ENCODE measurements at places on chromosomes 1 and 21.

DNA sequence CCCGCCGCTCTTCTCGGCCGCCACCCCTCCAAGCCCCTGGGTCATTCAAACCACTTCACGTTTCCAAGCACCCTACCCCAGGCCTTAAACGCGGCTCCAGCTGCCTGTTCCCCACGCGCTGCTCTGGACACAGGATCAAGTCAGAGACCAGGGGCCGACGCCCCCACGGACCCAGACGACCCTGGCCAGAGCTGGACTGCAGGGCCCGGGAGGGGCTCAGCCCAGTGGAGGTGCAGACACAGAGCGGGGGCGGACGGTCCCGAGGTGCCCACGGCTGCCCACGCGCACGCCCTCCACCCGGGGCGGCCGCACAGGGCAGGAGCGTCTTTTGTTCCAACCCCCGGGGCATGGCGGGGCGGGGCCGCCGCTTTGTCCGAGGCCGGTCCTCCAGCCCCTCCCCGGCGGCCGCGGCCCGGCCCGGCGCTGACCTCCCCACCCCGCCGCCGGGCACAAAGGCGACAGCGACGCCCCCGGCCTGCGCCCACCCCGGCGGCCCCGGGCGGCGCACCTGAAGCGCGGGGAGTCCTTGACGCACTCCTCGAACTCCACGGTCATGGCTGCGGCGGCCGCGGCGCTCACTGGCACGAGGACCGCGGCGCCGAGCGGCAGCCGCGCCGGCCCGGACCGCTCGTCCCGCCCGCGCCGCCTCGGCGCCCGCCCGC lies 338 bp downstream of the ACAP3 start:
- no peak for DNase-seq

- DNase-seq, result no peak
These were observed 18.4 kb upstream of the F3 start for GRCh38 chr1:94559921-94560320.

DNA sequence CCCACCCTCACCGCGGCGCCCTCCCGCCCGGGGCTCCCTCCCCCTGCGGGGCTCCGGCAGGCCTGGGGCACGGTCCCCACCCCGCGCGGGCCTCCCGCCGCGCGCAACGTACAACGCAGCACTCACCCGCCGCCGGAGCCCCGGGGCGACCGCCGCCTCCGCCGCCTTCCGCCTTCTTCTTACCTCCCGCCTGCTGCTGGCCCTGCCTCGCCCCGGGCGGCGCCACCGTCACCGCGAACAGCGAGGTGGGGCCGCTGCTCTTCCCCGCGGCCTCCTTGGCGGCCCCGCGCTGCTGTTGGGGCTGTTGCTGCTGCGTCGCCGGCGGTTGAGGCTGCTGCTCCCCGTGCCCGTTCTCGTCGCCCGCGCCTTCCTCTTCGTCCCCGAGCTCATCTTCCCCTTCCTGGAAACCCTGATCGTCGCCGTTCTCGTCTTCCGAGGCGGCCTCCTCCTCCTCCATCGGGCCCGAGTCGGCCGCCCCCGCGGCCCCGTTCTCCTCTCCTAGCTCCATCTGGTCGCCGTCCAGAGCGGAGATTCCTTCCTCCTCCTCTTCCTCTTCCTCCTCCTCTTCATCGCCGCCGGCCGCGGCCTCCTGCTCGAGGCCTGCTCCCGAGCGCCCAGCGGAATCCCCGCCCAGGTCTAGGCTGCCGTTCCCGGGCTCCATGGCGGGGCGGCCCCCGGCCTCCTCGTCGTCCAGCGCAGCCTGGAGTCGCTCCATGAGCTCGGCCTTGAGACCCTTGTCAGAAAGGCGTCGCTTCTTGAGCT lies 671 bp downstream of the HNRNPU start:
- DNase-seq, result no peak

- no peak for DNase-seq
These were observed 13.0 kb downstream of the RGS1 start for GRCh38 chr1:192588546-192588945.

- DNase-seq, result no peak
These were observed 11.6 kb downstream of the ZNF678 start for GRCh38 chr1:227574926-227575325.

DNA sequence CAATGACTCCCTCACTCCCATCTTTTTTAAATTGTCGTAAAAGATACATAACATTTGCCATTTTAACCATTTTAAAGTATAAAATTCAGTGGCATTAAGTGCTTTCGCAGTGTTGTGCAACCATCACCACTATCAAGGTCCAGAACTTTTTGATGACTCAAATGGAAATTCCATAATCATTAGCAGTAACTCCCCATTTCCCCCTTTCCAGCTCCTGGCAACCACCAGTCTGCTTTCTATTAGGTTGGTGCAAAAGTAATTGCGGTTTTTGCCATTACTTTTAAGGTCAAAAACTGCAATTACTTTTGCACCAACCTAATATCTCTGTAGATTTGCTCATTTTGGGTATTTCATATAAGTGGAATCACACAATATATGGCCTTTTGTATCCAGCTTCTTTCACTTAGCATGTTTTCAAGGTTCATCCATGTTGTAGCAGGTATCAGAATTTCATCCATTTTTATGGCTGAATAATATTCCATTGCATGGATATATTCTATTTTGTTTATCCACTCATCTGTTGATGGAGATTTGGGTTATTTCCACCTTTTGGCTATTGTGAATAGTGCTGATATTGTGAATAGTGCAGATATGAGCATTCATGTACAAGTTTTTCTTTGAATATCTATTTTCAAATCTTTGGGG lies 159.7 kb downstream of the HIVEP3 start:
- no peak for DNase-seq

- peak; percentile 90 for DNase-seq
These were observed 148.6 kb downstream of the PPIAL4G start for GRCh38 chr1:148334339-148335130.

DNA sequence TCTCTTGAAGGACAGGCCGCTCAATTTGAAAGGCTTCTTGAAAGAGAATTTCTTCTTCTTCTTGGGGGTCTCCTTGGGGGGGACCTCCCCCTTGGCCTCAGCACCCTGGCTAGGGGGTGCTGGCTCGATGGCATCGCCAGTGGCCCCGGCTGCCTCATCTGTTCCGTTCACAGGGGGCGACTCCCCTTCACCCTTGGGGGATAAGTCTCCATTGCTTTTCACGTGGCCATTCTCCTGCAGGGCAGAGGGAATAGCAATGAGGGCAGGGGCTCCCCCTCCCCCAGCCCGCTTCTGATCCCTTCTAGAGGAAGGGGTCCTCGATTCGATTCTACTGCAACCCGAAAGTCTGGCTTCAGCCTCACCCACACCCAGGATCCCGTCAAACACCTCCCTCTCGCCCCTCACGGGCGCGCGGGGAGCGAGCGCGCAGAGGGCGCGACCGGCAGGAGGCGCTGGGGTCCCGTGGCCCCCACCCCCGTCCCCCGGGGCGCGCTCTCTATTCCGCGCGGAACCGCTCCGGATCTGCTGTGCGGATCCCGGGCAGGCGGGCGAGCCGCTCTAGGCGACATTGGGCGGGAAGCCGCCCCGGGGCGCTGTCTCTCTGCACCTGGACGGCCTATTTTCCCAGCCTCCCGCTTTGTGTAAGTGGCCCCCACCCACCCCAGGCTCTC lies 1.0 kb downstream of the MARCKSL1 start:
- peak; percentile 44 for DNase-seq

- no peak for DNase-seq
These were observed 105.6 kb upstream of the PLXNA2 start for GRCh38 chr1:208349694-208350330.

DNA sequence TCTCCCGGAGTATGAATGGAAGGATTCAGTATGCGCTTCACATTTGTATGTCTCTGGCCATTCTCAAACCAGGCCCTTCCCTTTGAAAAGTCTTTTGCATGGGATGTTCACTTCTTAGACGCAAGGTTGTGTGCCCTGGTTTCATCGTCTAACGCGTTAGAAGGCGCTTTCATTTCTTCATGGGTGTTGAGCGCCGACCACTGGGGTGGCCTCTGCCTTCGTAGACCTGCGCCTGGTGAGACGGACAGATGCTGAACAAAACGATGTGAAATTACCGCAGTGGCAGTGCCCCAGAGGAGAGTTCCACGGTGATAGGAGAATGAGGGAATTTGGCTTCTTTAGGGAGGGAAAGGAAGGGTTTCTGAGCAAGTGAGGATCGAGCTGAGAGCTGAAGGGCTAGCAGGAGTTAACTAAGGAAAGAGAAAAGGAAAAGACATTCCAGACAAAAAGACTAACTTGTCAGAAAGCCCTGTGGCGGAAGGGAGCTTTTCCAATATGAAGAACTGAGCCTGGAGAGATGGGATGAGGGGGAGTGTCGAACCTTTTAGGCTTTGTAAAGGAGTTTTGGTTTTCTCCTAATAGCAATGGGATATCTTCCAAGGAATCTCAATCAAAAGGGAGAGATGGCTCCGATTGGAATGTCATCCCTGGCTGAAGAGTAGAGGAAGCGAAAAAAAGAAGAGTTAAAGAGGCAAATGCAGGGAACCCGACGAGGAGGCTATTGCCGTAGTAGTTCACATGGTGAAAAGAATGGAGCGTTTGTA lies 951 bp downstream of the GGPS1 start:
- peak; percentile 35 for DNase-seq

DNA sequence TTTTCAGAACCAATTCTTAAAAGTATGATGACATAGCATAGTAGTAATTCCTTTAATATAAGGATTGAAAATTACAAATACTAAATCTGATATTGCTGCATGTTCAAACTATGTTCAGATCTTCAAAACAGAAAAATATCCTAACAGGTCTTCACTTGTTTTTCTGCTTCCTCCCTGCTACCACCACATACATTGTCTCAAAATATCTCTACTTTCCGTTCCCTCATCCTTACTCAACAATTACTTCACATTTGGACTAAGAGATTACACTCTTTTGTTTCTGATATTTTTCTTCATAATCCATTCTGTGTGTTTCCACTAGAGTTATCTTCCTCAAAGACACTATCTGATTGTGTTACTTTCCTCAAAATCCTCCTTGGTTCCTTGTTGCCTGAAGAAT lies 125.1 kb downstream of the NEK7 start:
- no peak for DNase-seq

- no peak for DNase-seq
These were observed 186.8 kb downstream of the LTN1 start for GRCh38 chr21:28805885-28806284.

DNA sequence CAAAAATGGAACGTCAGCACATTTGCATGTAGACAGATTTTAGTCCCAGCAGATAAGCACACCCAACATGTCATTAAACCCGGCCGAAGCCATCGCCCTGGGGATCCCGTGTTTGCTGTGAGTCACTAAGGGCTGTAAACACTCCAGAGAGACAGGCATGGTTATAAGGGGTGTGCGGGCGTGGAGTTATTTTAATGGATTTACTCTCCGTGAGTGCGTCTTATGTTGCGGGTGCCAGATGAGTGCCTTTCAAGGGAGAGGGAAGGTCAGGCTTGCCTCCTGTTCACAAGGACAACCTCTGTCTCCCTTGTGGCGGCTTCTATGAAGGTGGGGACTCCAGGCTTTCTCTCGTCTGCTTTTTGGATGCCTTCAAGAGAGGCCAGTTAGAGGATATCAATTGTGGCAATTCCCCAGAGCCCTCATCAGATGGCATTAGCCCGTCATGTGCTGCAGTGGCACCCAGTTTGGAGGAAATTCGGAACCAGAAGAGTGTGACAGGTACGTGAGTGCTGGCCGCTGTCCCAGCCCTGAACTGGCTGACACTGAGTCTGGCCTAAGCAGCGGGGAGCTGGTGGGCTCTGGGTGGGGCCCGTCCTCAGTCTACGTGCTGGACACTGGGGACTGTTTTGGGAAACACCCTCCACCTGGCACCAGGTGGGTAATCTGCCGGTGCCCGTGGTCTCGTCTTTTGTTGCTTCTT lies 223.8 kb upstream of the TMEM51 start:
- no peak for DNase-seq

DNA sequence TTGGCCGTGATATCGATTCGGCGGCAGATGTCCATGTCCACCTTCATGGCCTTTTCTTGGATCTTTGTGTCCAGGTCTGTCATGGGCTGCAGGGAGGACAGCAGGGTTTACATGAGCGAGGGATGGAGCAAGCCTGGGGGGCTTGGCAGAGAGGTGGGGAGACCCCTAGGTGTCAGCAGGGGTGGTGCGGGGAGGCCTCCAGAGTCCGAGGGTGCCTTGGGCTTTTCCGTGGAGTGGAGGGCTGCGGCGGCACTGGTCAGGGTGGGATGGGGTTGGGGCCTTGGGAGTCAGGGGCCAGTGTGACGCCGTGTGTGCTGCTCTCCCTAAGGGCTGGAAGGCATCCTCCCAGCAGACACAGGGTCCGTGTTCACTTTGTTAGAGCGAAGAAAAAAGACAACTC lies 16.1 kb upstream of the ALDH4A1 start:
- no peak for DNase-seq

DNA sequence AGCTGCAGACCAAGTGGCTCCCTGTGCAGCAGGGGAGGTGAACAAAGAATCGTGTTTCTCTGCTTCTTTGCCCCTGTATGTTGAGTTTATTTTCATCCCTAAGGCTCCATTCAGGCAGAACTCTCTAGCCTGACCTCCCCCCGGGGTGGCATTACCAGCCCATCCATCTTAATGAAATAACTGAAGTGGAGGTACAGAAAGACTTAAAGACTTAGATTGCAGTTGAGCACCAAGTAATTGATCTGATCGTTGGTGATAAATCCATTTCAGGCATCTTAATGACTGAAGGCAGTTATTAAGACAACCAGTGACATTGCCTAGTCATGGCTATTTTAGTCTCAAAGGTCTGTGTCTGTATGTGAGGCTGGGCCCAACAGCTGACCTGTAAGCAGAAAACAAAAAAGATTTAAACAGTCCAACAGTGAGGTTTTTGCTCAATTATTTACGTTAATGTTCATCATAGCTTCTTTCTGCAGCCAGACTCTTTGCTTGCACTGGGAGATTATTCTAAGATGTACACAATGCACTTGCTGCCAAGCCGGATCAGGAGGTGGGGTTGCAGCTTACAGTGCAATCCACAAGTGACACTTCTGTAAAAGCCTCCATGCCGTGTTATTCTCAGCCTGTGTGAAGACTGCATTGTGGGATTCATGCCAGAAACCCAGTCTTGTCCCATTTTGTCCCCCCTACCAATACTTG lies 363.0 kb upstream of the DUSP10 start:
- no peak for DNase-seq

GRCh38 chr1:235557495-235557894 lies 53.2 kb upstream of the B3GALNT2 start:
- no peak for DNase-seq

DNA sequence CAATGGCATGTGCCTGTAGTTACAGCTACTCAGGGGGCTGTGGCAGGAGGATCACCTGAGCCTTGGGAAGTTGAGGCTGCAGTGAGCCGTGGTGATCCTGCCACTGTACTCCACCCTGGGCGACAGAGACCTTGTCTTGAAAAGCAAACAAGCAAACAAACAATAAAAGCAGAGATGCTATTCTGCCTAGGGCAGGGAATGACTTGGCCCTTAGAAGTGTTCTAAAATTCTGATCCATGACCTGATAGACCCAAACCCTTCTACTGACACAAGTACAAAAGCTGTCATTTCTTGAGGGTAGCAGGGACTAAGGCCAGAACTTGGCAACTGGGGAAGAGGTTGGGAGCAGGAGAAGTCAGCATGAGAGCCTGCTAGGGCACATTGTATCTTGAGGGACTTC lies 15.6 kb upstream of the NCF2 start:
- no peak for DNase-seq

Data from NCI-H1930 (cell line).